SJSA1 (cell line): ENCODE measurements at places on chromosomes 6 and 20. TPM values are rescaled to one million over a fixed set of nuclear protein-coding genes. Genes with fewer than 3 reads are reported as not detected.

DNA sequence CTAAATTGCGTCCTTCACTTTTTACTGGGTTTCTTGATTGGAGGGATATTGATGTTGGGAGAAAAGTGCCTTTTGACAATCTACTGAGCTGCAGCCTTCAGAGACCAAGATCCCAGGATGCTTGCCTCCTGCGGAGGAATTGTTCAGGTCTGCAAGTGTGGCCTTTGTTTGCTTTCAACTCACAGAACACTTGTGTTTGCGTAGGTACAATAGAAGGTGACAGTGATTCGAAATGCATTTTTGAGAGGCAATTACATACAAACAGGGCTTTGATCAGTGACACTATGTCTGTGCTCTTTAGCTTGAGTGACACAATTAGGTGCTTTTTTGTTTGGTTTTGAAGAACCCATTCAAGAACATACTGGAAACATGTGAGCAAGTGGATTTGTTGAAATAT, 600.6 kb downstream of the QKI start:
- no peak for DNase-seq

DNA sequence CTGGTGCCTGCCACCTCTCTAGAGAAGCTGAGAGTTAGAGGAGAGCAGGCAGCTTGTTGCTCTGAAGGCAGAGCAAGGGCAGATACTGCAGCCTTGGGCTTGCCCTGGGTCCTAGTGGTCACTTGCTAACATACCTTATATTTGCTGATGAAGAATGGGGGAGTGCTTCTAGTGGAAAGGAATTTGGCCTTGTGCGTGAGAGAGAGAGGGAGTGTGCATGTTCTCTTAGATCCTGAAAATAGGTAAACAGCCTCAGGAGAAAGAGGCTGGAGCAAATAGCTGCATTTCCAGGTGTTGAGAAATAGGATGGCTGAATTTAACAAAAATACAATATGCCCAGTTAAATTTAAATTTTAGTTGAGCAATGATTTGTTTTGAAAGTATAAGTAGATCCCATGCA, 724.5 kb upstream of the FLRT3 start:
- DNase-seq: no peak

C6orf132 gene
- total RNA-seq: not detected in 2 replicates

GRCh38 chr20:41932431-41932830, 314.3 kb upstream of the CHD6 start:
- DNase-seq: no peak

HCRTR2 gene
- total RNA-seq: not detected in 2 replicates

BNIP5 gene
- total RNA-seq: not detected in 2 replicates

DSTN gene
- 480 and 557 TPM in 2 replicates for total RNA-seq

THEMIS gene
- not detected in 2 replicates for total RNA-seq

DNA sequence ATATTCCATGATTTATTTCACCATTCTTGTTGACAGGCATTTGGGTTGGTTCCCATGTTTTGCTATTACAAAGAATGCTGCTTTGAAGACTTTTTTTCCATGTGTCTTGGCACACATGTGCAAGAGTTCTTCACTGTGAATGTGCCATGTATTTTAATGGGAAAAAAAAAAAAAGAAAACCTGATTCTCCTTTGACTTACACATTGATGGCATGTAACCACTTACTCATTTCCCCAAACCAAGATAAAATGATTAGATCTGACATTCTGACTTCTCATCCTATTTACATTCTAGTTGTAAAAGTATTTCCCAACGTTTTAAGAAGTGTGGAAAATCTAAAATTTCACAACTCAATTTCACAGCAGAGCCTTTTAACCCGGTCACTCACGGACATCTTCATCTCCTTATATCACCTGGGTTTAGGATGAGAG, 4.4 kb downstream of the CAP2 start:
- no peak for DNase-seq

DNA sequence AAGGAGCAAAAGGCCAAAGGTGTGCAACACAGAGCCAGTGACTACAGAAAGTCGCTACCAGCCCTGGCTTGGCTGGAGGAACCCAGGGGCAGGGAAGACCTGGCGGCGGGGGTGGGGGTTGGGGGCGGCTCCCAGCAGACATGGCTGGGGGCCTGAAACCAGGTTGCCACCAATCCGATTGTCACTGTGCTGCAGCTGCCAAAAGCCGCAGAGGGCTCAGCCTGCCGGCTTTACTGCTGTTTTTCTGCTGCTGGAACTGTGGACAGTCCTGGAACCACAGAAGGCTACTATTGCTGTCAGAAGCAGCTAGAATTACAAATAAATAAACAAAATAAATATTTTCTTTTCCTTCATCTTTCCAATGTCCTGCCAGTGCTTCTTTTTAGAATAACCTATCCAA, 25.7 kb upstream of the OGFRL1 start:
- DNase-seq: no peak

MOG gene
- total RNA-seq: not detected in 2 replicates

DNA sequence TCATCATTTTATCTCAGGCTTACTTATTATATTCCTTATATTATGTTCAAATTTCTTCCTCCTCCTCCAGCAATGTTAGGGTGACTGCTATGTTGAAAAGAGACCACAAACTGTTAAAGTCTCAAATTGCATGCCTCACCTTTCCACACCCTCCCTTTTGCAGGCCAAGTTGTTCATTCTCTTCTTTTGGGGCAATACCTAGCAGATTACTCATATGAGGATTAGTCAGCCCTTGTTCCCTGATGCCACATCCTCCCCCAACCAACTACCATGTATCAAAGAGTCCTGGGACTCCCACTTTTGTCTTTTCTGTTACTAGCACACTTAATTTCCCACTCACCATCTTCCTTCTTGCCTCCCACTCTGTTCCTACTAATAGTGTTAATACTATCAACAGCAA, 434.7 kb downstream of the BCKDHB start:
- DNase-seq: peak; percentile 76

DNA sequence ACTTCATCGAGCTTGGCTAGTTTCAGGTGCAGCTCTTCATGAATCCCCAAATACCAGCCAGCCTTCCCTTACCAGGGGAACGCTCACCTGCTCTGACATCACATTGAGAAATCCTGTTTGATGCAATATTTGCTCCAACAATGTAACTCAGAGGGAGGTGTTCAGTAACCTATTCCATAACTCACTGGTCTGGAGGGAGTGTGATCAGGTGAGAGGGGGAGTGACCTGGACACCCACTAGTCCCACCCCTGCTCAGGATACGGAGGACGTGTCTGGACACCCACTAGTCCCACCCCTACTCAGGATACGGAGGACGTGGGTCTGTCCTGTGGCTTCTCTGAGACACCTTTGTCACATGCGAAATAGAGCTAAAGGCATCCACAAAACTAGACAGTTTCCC, 70.3 kb downstream of the HUS1B start:
- no peak for DNase-seq

- DNase-seq: no peak
These were observed 14.1 kb upstream of the SIRPB2 start for GRCh38 chr20:1505361-1505760.

GRCh38 chr20:24781418-24781980, 167.6 kb upstream of the CST7 start:
- DNase-seq: peak; percentile 63

GRCh38 chr20:63969838-63970713, at the start of gene ZNF512B:
Gene ZNF512B, minus strand, starts transcription at chr20:63969930. Its CDS starts 1,980 bp downstream, at chr20:63967950.
- peak; percentile 75 for DNase-seq

DNA sequence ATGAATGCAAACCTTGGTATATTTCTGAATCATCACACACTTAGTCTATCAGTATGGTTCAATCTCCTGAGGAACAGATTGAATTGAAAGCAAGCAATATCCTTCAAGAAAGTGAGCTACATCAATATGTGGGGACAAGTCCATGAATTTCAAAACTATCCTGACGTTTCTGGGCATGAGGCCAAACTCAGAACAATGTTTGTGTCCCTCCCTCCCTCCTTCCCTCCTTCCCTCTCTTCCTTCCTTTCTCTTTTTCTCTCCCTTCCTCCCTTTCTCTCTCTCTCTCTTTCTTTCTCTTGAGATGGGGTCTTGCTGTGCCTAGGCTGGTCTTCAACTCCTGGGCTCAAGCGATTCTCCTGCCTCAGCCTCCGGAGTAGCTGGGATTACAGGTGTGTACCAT, 27.9 kb upstream of the SYNCRIP start:
- no peak for DNase-seq

- no peak for DNase-seq
These were observed 359.1 kb downstream of the QKI start for GRCh38 chr6:163773646-163774045.

- DNase-seq: peak; percentile 50
These were observed 970.0 kb upstream of the SLC35B3 start for GRCh38 chr6:9405369-9405768.

- DNase-seq: no peak
These were observed 150.7 kb upstream of the MLN start for GRCh38 chr6:33954453-33954852.

GRCh38 chr20:47198254-47198671, 158.2 kb downstream of the ZMYND8 start:
- no peak for DNase-seq

DNA sequence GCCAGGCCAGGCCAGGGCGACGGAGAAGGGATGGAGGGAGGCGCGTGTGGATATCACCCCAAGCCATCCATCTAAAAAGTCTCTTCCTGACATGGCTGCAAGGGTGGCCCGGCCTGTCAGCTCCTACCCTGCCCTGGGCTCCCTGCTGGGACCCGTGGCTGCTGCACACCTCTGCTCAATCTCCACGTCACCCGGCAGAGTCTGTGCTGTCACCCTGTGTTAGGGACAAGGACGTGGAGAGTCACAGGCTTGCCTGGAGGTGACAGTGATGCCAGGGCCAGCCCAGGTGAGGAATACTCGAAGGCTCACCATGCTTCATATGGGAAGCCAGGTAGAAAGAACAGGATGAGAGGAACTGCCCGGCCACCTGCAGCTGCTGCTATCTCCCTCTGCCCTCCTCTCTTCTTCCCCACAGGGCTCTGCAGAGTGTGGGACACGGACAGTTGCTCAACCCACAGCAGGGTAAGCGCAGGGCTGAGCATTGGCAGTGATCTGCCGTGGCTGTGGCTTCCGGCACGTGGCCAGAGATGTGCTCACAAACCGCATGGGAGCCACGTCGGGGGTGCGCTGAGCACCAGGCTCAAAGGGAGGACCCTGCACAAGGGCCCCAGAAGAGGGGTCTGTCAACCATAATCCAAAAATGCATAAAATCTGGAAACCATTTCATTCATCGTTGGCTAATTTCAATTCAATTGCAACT, 214.3 kb downstream of the DLL1 start:
- no peak for DNase-seq

LAMA5 gene
- total RNA-seq: 3.2 and 3.6 TPM in 2 replicates
